Eye (tissue), 1 donor: ENCODE measurements at places on chromosomes 2 and 18.

- DNase-seq, result no peak
Measured at GRCh38 chr2:72573232-72573631, 252.6 kb downstream of the EXOC6B start.

DNA sequence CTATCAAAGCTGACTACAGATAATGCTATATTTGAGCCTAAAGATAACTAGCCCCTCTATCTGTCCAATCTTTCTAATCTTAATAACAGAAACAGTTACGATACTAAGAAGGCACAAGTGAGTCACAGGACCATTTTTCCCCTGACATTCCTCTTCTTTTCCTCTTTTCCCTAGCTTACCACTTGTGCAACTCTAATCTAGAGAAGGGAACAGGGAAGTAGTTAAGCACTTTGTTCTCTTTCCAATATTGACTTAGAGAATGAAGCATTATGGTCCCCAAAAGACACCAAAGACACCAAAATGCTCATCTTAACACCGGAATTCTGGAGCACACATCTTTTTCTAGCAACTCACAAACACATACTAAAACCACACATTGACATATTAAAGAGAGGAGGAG, 1.8 kb downstream of the PDE11A start:
- no peak for DNase-seq

GRCh38 chr2:231394211-231395141, 1.0 kb upstream of the B3GNT7 start:
- DNase-seq, result no peak

DNA sequence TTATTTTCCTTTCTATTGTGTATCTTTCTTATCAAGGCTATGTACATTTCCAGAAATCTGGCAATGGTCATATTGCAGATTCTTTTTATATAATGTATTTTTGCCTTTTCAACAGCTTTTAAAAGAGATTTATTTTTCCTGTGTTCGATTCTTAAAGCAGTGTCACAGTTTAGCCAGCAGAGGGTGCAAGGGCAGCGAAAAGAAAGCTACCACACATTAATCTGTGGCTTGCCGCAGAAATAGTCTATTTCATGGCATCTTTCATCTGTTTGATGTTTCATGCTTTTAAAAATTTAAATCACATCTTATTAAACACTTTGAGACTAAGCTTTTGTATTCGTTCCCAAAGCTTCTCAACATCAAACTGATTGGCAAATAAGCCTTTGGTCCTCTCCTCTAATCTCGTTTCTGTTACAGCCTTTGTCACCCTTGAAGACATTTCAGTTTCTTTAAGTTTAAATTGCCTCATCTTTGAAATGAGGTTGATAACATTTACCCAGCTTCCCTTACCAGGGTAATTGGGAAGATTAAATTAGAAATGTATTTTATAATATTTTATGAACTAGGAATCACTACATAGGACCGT, 73.3 kb downstream of the PIK3C3 start:
- DNase-seq, result peak; percentile 61

DNA sequence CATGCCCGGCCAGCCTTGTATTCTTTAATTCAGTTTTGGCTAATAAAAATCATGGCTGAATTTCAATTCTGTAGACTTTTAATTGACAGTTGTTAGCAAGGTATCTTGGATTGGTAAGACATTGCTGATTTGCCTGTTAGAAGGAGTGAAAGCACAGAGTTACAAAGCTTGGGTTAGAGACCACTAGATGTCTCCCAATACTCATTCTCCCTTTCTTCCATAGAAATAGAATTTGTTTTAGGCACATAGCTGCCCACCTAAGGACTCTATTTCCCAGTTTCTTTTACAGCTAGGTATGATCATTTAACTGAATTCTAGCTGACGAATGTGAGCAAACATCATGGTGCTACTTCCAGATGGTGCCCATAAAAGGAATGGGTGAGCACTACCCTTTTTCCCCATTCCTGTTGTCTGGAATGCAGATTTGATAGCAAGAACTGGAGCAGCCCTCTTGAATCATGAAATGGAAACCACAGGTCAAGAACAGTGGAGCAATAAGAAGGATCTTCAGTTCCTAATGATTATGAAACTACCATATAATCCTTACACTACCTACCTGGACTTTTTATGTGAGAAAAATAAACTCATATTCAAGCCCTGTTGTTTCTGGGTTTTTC, 17.5 kb downstream of the PECR start:
- DNase-seq, result peak; percentile 22

DNA sequence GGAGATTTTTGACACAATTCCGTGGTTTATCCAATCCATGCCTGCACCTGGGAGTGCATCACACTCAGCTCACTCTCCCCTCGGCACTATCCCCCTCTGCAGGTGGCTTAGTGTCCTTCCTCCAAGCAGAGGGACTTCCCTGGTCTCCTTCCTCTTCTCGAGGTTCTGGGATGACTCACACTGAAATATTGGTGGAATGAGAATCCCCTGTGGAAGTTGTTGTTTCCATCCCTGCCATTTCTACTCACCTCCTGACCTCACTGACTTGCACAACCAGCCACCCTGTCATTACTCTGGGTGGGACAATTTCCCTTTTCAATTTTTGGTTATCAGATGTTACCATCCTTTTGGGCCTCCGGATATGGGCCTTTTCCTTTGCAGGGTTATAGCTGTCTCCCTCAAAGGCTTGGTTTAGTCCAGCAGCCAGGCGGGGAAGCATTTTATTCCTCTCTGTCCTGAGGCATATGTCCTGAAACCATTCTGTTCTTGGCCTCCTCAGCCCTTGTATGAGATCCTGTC, 59.9 kb downstream of the PTPRM start:
- no peak for DNase-seq

DNA sequence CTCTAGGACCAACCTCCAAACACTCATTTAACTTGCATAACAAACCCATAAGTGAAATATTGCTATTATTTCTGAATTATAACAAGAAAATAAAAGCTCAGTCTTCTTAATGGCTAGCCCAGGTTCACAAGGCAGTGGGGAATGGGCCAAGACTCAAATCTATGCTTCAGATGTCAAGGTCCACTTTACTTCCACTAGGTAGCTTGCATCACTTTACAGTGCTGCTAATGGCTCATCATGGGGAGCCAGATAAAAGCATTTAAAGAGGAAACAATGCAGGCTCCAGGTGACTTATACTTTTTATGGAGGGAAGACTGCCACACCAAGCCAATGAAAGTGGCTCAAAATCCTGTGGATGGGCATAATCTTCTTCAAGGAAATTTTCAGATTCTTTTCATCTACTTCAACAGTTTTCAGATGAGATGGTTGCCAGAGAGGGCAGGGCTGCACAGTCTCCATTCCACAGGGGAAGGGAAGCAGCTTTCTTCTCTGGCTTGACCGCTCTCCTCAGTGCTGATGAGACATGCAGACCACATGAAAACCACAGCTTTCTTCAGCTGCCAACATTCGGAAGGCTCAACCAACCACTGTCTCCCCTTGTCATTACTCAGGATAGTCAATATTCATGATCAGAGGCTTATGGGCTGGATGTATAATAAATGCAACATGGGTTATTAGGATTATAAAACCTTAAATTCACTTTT, 361.9 kb upstream of the MEX3C start:
- DNase-seq, result no peak

DNA sequence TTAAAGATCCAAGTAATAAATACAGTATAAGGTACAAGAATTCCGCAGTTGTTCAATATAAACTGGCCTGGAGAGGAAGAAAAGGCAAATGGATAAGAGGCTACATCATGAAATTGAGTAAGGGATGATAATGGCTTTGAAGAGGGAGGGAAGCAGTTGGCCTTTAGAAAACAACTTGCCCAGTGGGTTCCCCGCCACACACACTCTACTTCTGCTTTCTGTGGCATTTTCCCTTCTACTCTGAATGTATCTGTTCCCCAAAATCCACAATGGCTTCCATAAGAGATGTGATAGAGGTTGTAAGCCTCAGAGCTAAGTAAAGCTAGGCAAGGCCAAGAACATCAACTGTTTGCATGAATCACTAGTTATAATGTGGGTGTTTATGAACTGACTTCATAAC, 221.3 kb downstream of the MBD2 start:
- no peak for DNase-seq

GRCh38 chr2:105490956-105491355, 92.1 kb upstream of the FHL2 start:
- no peak for DNase-seq

- DNase-seq, result no peak
Measured at GRCh38 chr18:55395799-55396198, 192.2 kb downstream of the TCF4 start.

- no peak for DNase-seq
Measured at GRCh38 chr2:47271054-47272000, 116.2 kb upstream of the STPG4 start.

GRCh38 chr2:54497763-54498680, 41.9 kb downstream of the SPTBN1 start:
- DNase-seq, result no peak

DNA sequence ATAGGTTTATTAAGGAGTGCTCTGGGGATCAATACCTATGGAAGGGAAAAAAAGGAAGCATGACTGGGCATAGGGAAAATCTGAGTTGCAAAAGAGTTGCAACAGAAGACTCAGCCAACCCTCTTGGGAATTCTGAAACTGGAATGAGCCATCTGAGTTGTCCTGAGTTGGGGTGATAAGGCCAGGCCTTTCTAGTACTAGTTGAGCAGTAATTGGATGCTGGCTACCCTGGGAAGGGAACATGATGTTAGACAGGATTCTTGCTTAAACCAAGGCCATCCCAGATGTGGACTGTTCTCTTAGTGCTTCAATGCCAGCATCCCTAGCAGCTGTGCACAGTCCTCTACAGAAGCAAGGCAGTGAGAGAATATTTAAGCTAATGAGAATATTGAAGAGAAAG, 348.8 kb upstream of the GULP1 start:
- DNase-seq, result no peak

DNA sequence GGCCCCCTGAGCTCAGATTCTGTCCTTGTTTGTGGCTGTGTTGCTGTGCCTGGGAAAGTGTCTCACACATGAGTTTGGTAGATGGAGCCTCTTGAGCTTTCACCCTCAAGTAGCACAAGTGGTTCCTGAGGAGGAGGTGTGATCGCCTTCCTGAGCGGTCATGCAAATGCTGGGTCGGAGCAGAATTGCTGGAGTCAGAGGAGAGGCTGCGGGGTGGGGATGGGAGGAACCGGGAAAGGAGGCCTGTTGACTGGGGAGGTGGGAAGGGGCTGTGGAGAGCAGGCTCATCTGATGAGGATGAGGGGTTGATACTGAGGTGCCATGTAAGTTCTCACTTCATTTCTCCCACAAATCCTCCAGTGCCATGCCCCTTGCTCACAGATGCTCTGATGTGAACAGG, 48.4 kb upstream of the ATG16L1 start:
- DNase-seq, result no peak

GRCh38 chr2:220162320-220162719, 534.9 kb downstream of the SLC4A3 start:
- no peak for DNase-seq

DNA sequence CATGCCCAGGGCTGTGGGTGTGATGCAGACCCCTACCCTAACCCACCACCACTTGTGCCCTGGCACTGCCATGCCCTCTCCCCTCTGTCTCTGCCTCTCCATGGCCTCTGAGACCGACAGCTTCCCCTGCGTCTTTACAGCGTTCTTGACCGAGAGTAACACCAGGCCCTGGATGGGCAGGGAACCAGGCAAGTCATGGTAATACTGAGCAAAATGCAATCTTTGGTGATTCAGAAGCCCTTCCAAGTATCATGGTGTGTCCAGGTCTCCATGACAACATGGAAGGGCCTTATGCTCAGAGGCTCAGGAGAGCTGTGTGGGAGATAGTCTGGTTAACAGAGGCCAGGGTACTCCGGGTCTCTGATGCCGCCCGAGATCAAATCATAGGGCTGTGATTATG, 176.1 kb downstream of the KLHL29 start:
- no peak for DNase-seq

- DNase-seq, result peak; percentile 33
Measured at GRCh38 chr2:63553049-63553448, 35.2 kb downstream of the WDPCP start.

DNA sequence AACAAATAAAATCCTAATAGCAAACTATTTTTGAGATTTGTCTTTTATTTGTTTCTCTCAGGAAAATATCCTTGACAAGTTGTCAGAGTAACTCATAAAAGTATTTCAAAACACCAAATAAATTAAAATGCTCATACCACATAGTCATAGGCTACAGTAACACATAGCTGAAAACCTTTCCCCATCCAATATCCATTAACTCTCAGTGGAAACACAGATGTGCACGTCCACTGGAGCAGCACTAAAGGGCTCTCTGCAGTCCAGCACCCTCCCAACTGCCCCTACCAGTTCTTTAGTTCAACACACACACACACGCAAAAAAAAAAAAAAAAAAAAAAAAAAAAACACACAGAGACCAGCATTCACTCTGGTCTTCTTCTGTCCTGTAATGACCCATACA, 879 bp upstream of the XDH start:
- DNase-seq, result peak; percentile 35

DNA sequence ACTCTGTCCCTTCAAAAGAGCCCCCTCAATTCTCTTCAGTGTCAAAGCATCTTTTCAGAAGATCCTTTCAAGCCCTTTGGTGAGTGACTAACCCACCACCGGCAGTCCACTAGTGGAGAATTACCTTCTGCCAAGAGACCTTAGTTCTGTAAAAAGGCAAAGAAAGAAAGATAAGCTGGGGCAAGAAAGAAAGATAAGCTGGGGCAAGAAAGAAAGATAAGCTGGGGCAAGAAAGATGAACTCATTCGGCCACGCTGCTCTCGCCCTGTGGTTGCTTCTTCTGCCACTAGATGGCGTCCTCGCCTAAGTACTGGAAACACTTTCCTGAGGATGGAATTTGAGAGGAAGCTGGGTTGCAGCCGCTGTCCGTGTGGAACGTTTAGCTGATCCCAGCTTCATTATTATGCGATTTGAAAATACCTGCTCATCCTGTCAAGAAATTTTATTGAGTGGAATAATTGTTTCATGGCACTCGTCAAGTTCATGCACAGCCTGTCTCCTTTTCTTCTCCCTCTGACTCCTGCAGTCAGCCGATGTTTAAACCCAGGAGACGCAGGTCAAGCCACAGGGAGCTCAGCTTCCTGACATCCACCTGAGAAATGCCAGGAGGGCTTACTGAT, 17.3 kb upstream of the ANXA4 start:
- DNase-seq, result peak; percentile 95

DNA sequence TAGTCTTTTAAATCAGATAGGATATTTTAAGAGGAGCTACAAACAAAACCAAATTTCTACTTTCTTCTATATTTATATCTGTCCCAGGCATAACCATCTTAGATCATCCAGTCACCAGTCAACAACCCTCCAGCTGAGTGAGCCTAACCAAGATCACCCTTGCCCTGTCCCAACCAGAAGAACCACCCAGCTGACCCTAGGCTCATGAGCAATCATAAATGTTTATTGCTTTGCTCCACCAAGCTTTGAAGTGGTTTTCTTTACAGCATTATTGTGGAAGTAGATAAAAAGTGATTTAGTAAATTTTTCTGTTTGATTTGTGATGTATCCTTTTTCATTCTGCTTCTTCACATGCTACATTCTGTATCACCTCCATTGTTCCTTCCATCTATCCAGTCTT, 167.2 kb upstream of the PIEZO2 start:
- DNase-seq, result no peak
